Activated T-cell treated with anti-CD3 and anti-CD28 coated beads, Interleukin-2, amount 50 U/mL, for 4 hours (primary cell): ENCODE measurements at places on chromosomes 11 and 22.

- no peak for DNase-seq
Measured at GRCh38 chr11:102600666-102601065, 24.5 kb downstream of the MMP20 start.

DNA sequence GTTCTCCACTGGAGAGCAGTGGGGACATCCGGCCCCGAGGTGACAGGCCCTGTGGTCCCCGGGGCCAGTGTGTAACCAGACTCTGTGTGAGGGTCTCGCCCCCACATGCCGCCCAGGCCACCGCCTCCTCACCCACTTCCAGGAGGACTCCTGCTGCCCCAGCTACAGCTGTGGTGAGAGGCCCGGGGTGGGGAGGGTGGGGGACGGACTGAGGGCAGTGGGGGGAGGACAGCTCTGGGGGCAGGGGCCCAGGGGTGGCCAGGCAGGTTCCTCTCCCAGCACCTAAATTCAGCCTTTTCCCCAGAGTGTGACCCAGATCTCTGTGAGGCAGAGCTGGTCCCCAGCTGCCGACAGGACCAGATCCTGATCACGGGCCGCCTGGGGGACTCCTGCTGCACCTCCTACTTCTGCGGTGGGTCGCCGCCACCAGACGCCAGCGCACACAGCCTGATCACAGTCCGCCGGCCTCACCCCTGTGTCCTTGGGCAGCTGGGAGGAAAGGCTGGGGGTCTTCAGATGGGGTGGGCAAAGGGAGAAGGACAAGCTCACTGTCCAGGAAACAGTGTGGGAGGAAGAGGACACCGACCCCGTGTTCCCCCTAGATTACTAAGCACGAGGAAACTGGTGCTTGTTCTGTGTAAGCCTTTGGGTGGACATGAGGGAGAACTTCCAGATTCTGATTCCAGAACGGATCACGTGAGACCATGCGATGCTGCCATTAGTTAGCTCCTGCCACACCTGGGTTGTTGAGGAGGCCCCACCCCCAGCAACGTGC is 84.4 kb upstream of the MYOD1 start:
- DNase-seq: no peak

GRCh38 chr11:121829159-121829643 is 286.8 kb downstream of the BLID start:
- DNase-seq: no peak

GRCh38 chr11:125138966-125139365 is 25.6 kb upstream of the PKNOX2 start:
- no peak for DNase-seq

GRCh38 chr11:96259134-96259830 is 83.7 kb downstream of the MAML2 start:
- no peak for DNase-seq

DNA sequence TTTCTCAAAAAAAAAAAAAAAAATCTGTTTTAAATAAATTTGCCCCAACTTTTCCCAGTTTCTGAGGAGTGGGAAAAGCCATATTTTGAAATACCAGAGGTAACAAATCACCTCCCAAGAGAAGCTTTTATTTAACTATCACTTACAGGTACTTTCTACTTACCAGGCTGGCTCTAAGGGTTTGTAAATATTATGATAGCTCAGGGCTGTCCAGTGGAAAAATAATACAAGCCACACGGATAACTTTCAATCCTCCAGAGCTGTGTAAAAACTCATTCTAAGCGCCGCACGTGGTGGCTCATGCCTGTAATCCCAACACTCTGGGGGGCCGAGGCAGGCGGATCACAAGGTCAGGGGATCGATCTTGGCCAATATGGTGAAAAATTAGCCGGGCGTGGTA is 5.6 kb upstream of the SEC14L4 start:
- DNase-seq: no peak

DNA sequence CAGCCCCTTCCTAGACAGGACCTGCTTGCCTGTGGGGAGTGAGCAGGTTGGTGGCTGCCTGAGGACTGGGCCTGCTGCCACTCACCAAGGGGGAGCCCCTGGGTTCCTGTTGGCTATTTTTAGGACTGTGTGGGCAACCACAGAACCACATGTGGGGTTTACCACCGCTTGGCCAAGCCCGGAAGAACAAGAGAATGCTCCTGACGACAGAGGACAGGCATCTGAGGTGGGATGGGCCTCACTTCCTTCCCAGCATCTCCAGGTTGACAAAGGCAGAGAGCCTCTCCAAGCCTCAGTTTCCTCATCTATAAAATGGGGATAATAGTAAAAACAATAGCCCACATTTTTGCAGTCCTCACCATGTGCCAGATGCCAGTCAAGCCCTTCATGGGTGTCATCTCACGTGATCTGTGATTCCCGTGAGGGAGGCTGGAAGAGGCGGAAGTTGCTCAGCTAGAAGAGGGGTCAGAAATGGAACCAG is 43.6 kb downstream of the LRRC32 start:
- no peak for DNase-seq

GRCh38 chr11:123103326-123103980 is 41.5 kb upstream of the HSPA8 start:
- DNase-seq: peak; percentile 10

DNA sequence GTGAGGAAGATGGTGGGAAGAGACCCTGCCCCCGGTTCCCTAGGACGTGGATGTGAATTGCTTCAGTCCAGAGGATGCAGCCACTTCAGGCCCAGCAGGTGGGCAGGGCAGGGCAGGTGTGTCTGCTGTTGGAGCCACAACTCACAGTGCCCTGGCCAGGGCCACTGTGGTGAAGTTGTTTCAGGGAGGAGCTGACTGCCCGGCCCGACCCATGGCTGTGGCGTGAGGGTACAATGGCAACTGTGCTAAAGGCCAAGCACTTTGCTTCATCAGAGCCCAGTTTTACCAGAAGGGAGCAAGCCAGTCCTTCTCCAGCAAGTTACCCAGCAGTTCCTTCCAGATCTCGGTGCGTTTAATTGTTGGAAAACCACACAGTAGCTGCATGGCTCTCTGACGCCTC is 1174.4 kb downstream of the BRD1 start:
- no peak for DNase-seq

- DNase-seq: no peak
Measured at GRCh38 chr11:130651066-130651855, 202.8 kb downstream of the ADAMTS15 start.

DNA sequence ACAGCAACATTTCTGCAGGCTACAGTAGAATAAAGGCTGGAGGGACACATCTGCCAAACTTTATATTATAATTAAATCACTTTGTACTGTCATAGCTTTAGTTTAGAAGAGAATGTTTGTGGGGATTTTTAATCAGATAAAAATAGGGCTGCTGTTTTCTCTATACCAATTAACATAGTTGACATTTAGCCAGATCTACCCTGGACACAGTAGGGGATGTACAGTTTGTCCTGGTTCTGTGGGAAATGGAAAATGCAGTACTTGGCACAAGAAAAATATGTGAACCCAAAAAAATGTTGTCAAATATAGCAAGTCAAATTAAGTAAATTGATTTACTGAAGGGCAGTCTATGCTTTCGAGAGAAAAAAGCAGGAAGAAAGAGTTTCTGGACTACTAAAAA is 20.8 kb upstream of the PICALM start:
- DNase-seq: no peak

DNA sequence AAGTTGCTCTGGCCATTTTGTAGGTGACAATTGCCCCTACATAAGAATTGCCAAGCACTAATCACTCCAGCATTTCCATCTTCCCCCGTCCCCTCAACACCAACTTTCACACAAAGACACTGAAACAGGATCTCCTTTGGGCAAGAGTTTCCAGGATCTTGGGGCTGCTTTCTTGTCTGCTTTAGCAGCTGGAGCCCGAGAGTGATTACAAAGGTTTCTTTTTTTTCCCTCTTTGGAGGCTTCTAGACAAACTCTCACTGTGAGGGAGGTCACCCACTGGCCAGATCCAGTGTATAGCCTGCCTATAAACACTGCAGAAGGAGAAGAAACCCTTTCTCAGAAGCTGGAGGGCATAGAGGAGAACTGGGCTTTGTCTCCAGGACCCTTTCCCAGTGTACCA is 92.5 kb downstream of the APIP start:
- DNase-seq: no peak
